ENCODE measurements at places on chromosomes 13 and 19.

- peak; percentile 25 for DNase-seq
Measured at GRCh38 chr13:65660731-65661130, 1569.4 kb downstream of the PCDH9 start.

DNA sequence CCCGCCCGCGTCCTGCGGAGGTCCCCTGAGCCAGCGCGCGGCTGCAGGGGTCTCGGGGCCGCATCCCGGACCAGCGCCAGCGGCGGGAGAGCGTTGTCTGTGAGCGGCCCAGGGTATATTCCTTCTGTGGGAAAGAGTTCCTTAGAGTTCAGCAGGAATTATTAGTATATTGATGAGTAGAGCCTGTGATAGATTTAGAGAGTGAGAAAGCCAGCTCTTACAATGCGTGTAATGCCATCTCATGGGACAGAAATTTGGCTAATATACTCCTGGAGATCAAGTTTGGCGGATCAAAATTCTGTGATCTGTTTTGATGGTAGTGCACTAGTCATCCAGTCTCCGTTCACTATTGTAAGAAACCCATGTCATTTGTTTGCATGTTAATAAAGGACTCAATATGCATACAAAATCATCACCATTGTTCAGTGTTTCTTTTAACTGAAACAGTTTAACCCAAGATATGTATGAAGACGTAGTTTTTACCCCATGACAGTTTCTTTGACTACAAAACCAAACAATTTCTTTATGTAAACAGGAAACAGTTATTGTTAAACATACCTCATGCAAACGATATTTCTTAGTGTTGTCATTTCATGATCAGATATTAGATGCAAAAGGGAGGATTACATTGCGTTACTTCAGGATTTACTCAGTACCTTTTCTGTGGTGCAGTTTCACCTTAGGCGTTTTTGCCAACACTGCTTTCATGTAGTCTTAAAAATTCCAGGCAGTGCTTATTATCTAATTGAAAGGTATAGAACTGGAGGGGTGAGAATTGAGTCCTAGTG, 9.9 kb downstream of the TNFRSF19 start:
- no peak for DNase-seq

DNA sequence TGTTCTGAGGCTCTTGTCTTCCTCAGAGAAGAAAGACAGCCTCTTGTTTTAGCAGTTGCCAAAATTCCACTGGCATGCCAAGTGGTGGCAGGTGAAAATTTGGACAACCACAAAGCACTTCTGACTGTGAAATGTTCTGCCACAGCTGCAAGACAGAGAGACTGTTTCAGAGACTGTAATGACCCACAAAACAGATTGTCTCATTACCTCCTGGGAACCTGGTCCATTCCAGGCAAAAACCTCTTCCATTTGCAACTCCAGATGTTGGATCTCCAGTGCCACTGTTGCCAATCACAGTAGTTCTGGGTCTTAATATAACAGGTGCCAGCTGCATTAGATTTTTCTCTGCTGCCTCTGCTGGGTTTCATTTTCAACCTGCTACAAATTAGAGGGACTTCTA, 911.5 kb downstream of the UQCRFS1 start:
- DNase-seq = no peak

DNA sequence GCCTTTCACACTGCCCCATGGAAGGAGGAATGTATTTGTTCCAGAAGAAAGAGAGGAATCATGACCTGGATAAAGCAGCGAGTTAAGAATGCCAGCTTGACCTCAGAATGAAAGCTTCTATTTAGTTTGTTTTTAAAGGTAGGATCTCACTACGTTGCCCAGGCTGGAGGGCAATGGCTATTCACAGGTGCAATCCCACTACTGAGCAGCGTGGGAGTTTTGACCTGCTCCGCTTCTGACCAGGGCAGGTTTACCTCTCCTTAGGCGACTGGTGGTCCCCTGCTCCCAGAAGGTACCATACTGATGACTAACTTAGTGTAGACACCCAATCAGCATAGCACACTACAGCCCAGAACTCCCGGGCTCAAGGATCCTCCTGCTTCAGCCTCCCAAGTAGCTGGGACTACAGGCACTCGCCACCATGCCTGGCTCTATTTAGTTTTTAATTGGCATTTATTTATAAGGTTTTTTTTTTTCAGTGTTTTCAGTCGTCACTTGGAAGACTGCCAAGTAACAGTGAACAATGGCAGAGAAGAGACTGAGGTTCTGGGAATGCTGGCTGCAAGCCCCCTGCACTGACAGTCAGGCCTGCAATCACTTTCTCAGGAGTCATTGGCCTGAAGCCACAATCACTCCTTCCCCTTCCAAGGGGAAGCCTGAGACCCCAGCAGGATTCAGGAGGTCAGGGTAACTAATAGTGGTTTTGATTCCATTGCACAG, 73.1 kb downstream of the EPS15L1 start:
- DNase-seq = no peak

DNA sequence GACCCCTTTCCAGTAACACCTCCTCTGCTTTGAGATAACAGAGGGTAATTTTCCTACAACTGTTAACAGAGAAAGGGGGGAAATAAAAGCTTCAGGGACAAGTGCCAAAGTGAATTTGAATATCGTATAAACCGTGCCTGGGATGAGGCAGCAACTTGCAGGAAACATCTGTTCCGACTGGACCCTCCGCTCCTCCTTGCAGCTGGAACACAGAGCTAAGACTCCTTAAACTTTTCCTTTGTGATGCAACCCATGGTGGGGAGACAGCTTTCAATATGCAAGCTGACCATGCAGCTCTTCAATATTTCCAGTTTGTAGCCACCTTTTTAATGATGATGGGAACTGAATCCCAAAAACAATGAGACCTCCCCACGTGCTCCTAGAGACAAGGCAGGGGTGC, 432.6 kb downstream of the ZNF536 start:
- no peak for DNase-seq

- DNase-seq = no peak
Measured at GRCh38 chr13:20349564-20350381, 117.7 kb upstream of the GJB6 start.

GRCh38 chr19:54795758-54796157, 7.7 kb upstream of the KIR2DL4 start:
- no peak for DNase-seq

- DNase-seq = no peak
Measured at GRCh38 chr19:10662384-10663251, 8.5 kb downstream of the ILF3 start.

GRCh38 chr13:78299832-78300623, 303.3 kb downstream of the POU4F1 start:
- DNase-seq = no peak

- DNase-seq = no peak
Measured at GRCh38 chr13:100657881-100658315, 16.7 kb downstream of the TMTC4 start.

- no peak for DNase-seq
Measured at GRCh38 chr19:6587093-6587820, 3.7 kb downstream of the CD70 start.

DNA sequence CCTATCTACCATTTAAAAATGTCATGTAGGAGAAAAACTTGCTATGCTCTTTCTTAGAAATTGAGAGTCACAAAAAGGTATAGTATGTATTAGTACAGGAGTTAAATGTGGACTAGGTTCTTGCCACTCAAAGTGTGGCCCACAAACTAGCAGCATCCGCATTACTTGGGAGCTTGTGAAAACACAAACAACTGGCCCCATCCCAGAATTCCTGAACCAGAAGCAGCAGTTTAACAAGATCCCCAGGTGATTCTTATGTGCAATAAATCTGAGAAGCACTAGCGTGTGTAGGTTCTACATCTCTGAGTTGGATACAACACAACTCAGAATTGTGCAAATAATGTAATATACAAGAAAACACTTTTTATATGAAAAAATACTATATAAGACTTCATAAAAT, 325.9 kb downstream of the DCT start:
- DNase-seq = no peak

DNA sequence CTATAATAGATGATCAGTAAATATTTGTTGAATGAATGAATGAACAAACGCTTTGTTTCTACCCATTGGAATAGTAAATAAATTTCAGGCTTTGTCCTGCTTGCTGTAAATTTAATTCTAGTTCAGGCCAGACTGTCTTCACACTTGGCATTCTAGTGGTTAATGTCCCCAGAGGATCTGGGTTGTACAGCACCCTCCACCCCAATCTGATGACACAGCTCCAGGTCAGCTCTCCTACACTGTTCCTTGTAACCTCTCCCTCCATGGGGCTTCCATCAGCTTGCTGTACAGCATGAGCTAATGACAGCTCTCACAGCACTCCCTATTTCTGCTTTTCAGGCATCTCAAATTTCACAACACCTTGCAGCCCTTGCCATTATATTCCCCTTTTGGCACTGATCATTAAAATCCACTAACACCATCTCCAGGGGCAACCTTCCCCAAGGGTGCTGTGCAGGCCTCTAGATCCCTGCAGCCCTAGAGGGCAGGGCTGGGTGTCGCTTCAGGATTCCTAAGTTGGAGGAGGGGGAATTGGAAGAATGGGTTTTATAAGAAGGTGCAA, 12.7 kb upstream of the KL start:
- no peak for DNase-seq

DNA sequence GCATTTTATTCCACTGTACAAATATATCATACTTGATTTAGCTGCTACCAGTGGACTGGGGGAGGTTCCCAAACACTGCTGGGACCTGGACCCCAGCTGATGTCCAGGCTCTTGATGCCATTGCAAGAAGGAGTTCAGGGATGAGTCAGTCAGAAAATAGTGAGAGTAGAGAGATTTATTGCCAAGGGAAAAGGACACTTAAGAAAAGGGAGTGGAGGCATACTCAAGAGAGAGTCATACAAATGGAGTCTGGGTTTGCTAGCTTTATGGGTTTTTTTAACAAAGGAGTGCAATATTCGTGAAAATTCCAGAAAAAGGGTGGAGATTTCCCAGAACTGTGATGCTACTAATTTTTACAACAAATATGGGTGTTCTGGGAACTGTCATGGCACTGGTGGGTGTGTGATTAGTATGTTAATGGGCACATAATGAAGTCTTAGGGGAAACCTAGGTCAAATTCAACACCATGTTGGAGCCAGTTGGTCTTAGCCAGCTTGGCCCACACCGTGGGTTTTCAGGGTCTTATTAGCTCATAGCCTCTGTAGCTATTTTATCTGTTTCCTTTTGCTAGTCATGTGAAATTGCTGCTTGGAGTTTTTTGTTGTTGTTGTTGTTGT, 36.2 kb downstream of the GPC6 start:
- no peak for DNase-seq

DNA sequence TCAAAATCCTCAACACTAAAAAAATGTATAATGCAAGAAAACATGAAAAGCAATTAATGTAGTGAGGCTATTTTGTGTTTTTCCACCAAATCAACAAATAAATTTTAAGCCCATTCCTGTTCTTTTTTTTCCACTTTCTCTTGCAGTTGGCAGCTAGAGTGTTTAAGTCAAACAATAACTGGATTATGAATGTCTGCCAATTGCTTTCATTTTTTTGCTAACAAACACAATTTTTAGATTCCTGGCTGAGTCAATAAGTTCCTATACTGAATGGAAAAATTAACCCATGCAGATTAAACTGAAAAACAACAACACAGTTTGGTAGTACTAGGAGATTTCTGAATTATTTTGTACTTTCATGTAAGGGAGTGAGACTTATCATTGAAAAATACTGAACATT, 232.4 kb downstream of the SLITRK5 start:
- DNase-seq = no peak

DNA sequence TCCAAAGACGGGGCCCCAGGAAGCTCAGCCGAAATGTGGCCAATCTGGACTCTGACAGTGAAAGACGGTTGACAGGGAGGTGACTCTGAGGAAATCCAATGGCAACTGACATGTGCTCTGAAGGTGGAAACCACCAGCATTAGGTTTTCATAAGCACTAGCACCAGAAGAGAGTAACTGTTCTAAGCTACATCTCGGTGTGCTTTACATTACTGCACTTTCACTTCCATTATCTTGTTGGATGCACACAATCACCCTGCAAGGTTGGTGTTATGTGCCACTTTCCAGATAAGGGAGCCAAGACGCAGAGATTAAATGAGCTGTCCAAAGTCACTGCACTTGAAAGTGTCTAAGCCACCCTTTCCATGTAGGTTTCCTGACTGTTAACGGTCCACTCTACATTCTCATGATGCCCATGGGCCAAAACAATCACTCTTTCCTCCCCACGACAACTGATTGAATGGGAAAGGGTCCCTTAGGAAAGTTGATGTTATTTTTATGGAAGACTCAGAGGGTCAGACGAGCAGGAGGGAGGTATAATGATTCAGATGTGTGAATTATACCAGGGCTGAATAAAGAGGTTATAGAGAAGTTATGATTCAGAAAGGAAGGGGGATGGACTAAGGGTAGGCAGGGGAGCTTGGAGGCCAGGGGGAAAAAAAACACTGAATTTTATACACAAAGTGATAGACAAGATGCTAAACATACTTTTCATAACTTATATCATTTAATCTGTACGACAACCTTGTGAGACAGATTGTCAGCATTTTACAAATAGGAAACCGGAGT, 52.8 kb downstream of the RUBCNL start:
- no peak for DNase-seq

DNA sequence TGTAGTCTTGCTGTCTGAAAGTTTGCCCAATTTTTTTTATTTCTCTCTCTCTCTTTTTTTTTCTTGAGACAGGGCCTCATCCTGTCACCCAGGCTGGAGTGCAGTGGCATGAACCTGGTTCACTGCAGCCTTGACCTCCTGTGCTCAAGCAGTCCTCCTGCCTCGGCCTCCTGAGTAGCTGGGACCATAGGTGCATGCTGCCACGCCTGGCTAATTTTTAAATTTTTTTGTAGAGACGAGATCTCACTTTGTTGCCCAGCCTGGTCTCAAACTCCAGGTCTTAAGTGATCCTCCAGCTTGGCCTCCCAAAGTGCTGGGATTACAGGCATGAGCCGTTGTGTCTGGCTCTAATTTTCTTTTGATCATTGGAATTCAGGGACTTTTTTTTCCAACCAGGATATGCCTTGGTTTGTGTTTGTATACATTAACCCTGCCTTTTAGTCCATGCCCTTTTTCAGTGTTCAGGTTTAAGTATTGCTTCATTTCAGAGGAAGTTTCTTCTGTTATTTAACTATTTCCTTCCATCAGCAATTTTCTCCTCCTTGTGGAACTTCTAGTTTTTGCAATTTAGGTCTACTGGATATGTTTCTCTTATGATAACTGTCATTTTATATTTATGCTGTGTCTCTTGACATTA, 201.4 kb downstream of the PCCA start:
- DNase-seq = no peak

- no peak for DNase-seq
Measured at GRCh38 chr13:26663791-26664190, 96.8 kb downstream of the GPR12 start.

GRCh38 chr13:98892821-98893220, 85.0 kb downstream of the DOCK9 start:
- DNase-seq = no peak

DNA sequence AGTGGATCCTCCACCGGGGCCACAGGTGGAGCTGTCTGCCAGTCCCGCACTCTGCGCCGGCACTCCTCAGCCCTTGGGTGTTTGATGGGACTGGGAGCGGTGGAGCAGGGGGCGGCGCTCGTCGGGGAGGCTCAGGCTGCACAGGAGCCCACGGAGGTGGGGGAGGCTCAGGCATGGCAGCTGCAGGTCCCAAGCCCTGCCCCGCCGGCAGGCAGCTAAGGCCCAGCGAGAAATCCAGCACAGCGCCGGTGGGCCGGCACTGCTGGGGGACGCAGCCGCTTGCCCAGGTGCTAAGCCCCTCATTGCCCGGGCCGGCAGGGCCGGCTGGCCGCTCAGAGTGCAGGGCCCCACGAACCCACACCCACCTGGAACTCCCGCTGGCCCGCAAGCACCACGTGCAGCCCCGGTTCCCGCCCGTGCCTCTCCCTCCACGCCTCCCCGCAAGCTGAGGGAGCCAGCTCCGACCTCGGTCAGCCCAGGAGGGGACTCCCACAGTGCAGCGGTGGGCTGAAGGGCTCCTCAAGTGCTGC, 286.4 kb downstream of the RBM26 start:
- no peak for DNase-seq

- no peak for DNase-seq
Measured at GRCh38 chr13:59690857-59691500, 472.7 kb downstream of the DIAPH3 start.
